Hematopoietic multipotent progenitor cell treated with erythropoietin and hydrocortisone succinate and interleukin-3 and kit ligand, for 17 days (in vitro differentiated cells): ENCODE measurements at places on chromosomes 2 and 18.

DNA sequence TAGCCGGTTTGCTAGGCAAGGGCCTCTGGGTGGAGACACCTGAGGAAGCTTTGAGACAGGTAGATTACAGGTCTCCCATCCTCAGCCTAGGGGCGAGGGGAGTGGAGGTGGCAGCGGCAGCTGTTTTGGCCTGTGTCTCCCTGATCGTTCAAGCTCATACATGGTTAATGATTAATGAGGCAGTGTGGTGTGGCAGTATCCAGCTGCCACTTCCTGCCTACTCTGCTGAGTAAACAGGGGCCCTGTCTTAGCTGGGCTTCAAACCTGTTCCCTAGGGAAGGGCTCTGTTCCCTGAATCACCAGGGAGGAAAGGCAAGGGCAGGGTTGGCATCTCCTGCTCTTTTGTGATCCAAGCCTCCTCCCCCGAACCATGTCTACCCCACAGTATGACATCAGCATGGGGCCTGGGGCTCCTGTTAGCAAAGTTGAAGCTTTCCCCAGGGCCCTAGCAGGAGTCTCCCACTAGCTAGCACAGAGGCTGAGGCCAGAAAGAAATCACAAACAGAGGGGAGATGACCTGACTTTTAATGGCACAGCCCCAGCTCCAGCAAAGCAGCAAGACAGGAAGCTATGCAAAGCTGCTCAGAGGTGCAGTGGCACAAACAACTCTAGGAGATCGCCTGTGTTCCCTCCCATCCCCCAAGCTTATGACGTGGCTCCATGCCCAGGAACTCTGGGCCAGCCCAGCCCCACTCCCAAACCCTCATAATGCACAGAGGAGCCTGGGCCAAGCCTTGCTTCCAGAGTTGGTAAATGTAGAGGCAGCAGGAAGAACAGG is 3.7 kb upstream of the TUBA4B start:
- peak; percentile 78 for DNase-seq

- DNase-seq = no peak
These were observed 3.0 kb downstream of the CNNM4 start for GRCh38 chr2:96763511-96764252.

- DNase-seq = no peak
These were observed 81.5 kb downstream of the BCL2 start for GRCh38 chr18:63237881-63238692.

DNA sequence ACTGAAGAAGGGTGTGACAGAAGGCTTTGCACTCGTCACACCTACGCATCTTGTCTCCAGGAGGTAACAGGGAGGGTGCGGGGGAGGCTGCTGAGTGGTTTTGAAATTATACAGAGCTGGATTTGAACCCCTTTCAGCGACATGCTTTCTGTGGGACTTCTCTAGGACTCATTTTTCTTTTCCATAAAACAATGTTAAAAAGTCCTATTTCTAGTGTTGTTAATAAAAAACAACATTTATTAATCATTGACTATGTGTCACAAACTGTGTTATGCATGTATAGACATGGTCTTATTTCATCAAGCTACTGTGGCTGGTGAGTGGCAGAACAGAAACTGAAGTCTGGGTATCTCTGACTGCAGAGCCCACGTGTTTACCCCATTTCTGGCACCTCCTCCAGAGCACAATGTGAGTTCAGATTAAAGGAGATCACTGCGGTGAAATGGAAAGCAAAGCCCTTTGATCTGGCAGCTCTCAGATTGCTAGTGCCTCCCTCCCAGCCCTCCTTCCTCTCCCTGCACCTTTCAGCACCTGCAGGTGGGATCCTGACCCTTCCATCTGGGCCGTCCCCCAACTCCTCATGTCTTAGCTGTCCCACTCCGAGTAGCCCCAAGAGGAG is 315.5 kb upstream of the MYT1L start:
- no peak for DNase-seq
